Sciatic nerve (tissue), 2 donors: ENCODE measurements at places on chromosomes 11 and 22. TPM values are rescaled to one million over a fixed set of nuclear protein-coding genes. Genes with fewer than 3 reads are reported as not detected.
A peak's percentile ranks its signal among the peaks of the same experiment; 100 is the strongest.

The ELFN2 gene
- 5.9 TPM for total RNA-seq

The SLC7A4 gene
- 0.89 TPM for total RNA-seq

GRCh38 chr11:28631148-28631547, 523.0 kb downstream of the METTL15 start:
- no peak for DNase-seq

- DNase-seq: no peak
Measured at GRCh38 chr22:45615364-45615763, 56.3 kb upstream of the ATXN10 start.

GRCh38 chr22:39715778-39716495, 145.4 kb downstream of the CACNA1I start:
- DNase-seq: peak; percentile 42

GRCh38 chr11:118318581-118319336, 14.2 kb downstream of the CD3E start:
- DNase-seq: no peak

GRCh38 chr22:34847072-34847471, 218.9 kb upstream of the ISX start:
- no peak for DNase-seq

DNA sequence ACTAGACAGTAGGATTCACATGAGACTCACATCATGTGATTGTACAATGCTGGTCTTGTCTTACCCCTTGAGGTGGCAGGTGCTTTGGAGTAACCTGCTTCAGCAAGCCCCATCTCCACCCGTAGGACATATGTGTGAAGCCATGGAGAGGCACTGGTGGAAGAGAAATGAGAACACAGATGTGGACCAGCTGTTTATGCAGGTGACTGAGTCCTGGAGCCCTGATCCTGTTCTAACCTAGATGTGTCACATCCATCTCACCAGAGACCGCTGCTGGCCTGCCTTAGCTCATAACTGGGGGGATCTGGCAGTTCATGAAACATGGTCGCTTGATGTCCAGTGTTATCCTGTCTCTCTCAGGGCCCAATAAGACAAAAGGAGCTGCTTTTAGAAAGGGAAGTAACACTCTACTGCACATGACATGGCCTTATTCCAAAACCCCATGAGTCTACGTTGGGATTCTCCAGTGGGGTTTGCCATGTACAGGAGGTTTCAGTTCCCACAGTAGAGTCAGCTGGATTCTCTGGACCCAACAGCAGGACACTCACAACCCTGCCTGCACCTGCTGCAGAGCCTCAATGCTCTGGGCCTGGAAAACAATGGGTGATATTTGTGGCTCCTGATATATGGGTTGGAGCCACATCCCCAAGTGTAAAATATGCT, 62.0 kb downstream of the GGTLC2 start:
- no peak for DNase-seq
